Fibroblast of skin of left quadriceps (primary cell): ENCODE measurements at places on chromosomes 16 and 17.

- DNase-seq, result no peak
Measured at GRCh38 chr16:86031141-86031678, 132.2 kb downstream of the IRF8 start.

- DNase-seq, result no peak
Measured at GRCh38 chr17:40331743-40332641, 23.0 kb downstream of the RARA start.

GRCh38 chr17:38875477-38876075, 5.7 kb downstream of the LASP1 start:
- no peak for DNase-seq

DNA sequence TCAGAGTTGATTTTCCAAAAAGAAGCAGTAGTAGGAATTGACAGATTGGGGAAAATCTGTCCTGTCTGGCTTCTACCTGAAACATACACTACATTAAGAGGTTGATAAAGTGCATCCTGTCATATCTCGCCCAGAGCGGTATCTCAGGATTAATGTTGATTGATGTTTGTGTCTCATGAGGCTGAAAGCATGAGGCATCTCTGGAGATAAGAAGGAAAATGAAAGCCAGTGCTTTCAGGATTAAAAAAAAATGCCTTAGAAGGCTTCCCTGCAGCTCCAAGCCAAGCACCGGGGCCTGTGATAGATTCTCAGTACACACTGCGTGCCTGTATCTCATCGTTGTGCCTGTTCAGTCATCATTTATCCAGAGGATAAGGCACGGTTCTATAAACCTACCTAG, 26.4 kb upstream of the CD300E start:
- no peak for DNase-seq

DNA sequence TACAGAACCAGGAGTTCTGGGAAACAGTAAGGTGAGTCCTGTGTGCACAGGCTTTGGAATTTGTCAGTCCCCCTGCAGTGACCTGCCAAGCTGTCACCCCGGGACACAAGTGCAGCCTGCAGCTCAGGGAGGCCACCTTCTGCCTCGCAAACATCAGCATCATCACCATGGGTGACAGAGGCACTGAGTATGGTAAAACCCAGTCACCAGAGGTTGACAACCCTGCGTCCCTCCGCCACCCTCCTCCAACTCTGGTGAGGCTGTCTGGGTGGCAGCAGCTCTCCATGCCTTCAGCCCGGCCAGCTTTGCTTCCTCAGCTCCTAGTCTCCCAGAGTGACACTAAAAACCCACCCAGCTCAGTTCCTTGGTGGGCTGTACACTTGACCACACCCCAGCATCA, 221.0 kb downstream of the CPPED1 start:
- no peak for DNase-seq

GRCh38 chr16:85293904-85294642, 181.8 kb upstream of the CIBAR2 start:
- DNase-seq, result no peak

- DNase-seq, result no peak
Measured at GRCh38 chr17:81027038-81027437, 7.9 kb upstream of the BAIAP2 start.

- DNase-seq, result no peak
Measured at GRCh38 chr17:72457712-72458111, 336.9 kb downstream of the SOX9 start.

DNA sequence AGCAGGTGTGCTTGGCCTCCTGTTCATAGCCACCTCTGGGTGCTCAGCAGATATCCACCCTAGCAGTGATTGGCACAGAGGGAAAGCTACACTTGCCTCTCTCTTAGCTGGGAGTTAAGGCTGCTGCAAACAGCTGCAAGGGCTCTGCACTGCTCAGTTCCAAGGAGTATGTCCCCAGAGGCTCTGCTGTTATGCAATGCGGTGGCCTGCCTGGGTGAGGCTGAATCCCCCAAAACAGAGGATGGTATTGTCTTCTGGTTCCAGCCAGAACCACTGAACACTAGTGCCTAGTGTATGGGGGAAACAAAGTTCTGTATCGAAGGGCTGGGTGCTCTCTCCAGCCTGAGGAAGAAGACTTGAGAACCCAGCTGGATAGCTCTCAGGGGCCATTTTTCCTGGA, 16.8 kb downstream of the TMEM94 start:
- no peak for DNase-seq

DNA sequence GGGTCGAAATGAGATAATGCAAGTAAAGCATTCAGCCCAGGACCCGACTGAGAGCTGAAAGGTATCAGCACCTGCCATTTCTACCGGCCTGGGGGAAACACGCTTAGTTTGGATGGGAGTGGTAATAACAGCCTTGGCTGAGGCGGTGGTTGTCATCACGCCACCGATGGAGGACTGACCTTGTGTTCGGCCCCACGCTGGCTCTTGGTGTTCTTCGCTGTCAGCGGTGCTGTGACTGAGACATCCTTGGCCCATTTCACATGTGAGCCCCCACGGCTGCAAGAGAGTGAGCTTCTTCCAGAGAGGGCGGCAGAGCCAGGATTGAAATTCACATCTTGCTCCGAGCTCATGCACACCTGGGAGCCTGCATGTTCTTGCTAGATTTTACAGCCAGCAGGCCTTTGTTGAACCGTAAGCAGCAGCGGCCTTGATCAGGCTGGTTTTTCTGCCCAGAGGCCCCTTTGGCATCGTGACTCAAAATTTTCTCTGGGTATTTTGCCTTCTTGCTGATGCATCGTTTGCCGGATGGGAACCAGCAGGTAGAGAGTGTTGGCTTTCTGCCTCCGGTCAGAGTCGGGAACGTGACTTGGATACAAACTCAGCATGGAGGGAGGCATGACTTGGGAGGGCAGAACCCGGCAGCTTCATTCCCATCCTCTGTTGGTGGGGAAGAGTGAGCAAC, 341.5 kb downstream of the SNX29 start:
- no peak for DNase-seq

DNA sequence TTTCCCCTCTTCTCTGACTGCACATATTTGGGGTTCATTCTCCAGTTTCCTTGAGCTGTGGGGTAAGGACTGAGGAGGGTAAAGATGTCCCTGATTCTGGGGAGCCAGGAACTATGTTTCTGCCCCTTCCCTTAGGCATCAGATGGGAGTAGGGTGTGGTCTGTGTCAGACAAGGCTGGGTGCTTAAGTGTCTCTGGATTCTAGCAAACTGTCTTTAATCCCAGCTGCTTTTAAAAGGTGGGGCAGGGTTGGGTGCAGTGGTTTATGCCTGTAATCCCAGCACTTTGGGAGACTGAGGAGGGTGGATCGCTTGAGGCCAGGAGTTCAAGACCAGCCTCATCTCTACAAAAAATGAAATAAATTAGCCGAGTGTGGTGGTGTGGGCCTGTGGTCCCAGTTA, 13.0 kb downstream of the LASP1 start:
- DNase-seq, result no peak

DNA sequence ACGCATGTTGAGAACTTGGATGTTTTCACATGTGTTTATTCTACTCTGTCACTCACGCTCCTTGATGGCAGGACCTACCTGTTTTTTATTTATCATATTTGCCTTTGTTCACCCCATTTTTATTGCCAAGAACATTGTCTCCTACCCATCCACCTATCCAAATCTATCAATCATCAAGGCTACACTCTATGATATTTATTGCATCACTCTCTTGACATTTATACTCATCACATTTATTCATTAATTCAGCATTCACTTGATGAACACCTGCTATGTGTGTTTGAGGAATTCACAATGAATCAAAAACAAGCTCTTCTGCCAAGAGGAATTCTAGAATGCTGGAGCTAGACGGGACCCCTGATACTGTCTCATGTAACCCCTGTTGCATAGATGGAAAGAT, 94.5 kb upstream of the ZNF469 start:
- DNase-seq, result no peak

GRCh38 chr16:76963614-76964315, 227.2 kb upstream of the MON1B start:
- DNase-seq, result no peak

- DNase-seq, result no peak
Measured at GRCh38 chr17:1322480-1322879, 43.0 kb downstream of the TRARG1 start.

DNA sequence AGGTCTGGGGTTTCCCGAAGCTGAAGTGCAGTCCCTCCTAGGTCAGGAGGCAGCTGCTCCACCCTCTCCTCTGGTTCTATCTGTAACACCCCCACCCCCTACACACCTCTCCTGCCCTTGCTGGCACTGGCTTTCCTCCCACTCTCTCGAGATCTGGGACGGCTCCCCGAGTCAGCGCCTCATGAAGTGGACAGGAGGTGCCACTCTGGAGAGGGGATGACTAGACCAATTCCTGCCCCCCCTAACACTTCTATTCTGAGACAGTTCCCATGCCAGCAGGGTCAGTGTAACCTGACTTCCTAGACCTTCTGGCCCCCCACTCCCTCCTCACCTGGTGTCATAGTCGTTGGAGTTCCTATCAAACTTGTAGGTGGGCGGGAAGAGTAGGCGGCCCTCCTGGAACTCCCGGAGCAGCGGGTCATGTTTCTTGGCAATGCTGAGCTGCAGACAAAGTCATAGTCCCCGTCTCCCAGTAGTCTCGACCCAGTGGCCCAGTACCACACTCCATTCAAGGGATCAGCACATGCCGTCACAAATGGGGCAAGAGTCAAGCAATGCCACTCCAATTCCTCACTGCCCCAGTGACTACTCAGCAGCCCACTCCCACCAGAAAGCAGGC, 9.7 kb downstream of the INPP5K start:
- DNase-seq, result no peak

GRCh38 chr16:29736764-29737163, 9.0 kb downstream of the C16orf54 start:
- DNase-seq, result no peak
